ENCODE measurements at places on chromosomes 11 and 22.

- no peak for DNase-seq
Observed at GRCh38 chr11:78532991-78533390, 41.7 kb downstream of the NARS2 start.

DNA sequence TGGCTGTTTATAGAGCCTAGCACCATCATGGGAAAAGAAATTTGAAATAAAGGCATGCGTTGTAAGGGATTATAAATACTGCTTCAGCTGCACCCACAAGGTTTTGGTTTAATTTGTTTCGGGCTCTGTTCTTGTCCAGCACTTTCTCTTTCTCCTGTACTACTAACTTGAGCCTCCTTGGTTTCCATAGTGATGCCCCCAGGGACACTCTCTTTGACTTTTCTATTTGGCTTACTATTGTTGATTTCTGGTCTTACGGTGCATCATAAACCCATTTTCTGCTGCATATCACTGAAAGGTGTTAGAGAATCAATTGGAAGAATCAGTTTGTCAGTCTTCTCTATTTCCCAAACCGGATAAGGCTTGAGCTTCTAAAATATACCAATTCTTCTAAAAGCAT, 1674.3 kb upstream of the RAG2 start:
- no peak for DNase-seq

DNA sequence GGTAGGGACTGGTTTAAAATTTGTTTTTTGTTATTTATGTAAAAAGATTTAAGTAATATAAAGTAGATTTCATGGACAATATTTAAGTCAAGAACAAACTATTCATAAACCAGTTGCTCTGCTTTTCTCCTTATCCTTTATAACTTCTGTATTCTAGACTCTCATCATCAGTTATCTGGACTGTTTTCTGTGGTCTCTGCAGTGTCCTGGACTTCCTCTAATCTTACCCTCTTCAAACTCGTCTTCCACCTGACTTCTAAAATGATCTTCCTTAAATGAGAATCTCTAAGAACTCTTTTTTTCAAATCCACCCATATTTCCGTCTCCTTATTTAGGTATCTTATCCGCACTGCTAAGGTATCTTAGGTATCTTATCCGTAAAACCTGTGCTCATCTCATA, 8.1 kb downstream of the RRM1 start:
- DNase-seq, result no peak

DNA sequence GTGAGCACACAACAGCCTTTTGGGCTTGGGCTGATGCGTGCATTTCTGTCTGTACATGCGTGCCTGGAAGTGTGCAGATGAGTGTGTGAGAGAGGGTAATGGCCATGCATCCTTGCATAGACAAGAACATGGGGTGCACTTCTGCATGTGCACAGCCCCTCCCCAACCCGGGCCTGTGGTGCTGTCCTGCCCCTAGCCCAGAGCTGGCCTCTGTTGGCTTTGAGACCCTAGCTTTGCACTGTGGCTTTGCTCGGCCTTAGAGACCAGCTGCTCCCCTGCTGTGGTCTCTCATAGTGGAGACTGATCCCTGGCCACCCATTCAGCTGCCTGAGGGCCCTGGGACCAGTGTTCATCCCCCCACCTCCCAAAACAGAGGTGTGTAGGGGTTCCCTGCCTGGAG, 25.4 kb downstream of the ST3GAL4 start:
- no peak for DNase-seq

DNA sequence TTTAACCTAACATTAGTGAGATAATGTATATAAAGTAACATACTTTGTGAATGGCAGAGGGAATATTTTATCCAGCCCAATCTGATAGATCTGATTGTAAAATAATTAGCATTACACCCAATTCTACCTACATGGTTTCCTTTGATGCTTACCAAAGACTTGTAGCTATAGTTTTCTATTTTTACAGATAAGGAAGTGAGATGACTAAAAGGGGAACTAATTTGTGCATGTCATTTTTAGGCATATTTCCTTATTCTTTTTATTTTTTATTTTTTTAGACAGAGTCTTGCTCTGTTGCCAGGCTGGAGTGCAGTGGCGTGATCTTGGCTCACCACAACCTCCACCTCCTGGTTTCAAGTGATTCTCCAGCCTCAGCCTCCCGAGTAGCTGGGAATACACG, 793.7 kb upstream of the LRRC4C start:
- DNase-seq, result no peak

- no peak for DNase-seq
Observed at GRCh38 chr11:66547662-66548009, 933 bp downstream of the ACTN3 start.

GRCh38 chr11:120024046-120024445, 113.9 kb downstream of the TRIM29 start:
- DNase-seq, result no peak

DNA sequence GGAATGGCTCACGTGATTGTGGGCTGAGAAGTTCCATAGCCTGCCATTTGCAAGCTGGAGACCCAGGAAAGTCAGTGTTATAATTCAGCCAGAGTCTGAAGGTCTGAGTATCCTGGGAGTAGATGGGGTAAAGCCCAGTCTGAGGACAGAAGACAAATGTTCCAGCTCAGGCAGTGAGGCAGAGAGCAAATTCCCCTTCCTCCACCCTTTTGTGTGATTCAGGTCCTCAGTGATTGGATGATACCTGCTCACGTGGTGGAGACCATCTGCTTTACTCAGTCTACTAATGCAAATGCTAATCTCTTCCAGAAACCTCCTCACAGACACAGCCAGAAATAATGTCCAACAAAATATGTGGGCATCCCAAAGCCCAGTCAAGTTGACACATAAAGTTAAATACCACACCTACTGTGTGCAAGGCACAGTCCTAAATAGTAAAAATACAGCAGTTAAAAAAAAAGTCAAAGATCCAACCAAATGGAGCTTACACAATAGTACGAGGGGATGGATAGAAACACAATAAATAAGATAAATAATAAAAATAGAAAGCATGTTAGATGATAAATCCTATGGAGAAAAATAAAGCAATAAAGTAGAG, 13.2 kb upstream of the APOL6 start:
- no peak for DNase-seq

DNA sequence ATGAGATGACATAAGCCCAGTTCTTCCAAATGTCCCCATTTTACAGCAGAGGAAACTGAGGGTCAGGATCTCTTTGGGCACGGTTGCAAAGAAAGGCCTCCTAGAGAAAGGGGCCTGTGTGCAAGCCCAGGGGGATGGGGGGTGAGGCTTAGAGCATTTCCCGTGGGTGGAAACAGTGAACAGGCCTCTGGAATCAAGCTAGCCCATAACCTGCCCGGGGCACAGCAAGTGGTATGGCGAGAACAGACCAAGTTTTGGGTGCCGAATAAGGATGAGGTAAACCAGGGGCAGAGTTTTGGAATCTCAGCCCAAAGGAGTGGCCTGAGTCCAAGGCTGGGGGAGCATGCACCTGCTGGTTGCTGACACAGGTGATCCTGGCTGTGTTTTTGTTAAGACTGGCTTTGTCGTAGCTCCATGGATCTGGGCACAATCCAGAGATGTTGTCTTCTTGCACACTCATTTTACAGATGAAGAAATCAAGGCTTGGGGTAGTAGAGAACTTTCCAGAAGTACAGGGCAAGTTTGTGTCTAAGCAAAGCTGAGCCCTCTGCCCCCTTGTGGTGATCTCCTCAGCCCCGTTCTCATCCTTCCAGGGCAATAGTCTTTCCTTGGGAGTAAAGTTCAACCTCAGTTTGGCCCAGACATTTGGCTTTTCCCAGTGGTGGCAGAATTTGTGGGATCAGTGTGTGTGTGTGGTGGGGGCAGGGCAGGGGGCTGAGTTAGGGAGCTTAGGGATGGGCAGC, 53.5 kb upstream of the MYEOV start:
- DNase-seq, result peak; percentile 12

DNA sequence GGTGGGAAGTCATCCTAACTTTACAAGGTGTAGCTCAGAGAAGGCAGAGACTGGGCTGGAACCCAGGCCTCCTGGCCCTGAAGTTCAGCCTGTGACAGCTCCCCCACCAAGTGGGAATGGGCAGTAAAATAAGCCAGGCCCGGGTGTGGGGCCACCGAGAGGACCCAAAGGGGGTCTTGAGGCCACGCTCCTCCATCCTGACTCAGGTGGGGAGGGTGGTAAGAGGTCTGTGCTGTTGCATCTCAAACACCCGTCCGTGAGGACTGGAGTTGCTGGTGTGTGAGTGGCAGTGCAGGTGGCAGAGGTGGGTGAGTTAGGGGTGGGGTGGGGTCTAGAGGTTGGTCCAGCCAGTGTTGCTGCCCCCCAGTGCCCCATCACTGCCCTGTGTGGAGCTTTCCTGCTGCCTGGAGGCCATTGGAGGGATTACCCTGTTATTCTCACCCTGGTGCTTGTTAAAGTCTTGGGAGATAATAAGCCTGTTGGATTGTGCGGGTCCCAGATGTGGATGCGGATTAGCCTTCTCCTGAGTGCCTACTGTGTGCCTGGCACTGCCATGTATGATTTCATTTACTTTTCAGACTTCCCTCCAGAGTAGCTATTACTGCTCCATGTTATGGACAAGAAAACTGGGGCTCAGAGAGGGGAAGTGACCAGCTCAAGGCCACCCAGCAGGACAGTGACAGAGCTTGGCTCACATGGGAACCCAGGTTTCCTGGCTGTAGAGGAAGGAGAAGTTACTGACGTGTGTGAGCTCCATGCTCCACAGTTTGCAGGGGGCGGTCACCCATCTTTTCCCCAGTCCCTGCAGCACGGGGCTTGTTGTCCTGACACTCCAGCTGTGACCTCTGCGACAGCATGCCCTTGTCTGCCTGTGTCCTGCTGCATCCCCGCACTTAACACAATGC, 12.9 kb downstream of the SERPINH1 start:
- no peak for DNase-seq

- DNase-seq, result no peak
Observed at GRCh38 chr11:131693756-131694155, 323.3 kb downstream of the NTM start.

GRCh38 chr22:48652796-48653195, 1174.9 kb downstream of the BRD1 start:
- DNase-seq, result no peak

- DNase-seq, result no peak
Observed at GRCh38 chr11:131790586-131790985, 420.2 kb downstream of the NTM start.

GRCh38 chr22:44180706-44181032, at the start of gene PARVG:
TSS of gene PARVG (plus strand) at chr22:44180925. CDS start at chr22:44183330, 2,405 bp downstream.
- no peak for DNase-seq

- DNase-seq, result no peak
Observed at GRCh38 chr22:18110954-18111758, 547 bp downstream of the TUBA8 start.

DNA sequence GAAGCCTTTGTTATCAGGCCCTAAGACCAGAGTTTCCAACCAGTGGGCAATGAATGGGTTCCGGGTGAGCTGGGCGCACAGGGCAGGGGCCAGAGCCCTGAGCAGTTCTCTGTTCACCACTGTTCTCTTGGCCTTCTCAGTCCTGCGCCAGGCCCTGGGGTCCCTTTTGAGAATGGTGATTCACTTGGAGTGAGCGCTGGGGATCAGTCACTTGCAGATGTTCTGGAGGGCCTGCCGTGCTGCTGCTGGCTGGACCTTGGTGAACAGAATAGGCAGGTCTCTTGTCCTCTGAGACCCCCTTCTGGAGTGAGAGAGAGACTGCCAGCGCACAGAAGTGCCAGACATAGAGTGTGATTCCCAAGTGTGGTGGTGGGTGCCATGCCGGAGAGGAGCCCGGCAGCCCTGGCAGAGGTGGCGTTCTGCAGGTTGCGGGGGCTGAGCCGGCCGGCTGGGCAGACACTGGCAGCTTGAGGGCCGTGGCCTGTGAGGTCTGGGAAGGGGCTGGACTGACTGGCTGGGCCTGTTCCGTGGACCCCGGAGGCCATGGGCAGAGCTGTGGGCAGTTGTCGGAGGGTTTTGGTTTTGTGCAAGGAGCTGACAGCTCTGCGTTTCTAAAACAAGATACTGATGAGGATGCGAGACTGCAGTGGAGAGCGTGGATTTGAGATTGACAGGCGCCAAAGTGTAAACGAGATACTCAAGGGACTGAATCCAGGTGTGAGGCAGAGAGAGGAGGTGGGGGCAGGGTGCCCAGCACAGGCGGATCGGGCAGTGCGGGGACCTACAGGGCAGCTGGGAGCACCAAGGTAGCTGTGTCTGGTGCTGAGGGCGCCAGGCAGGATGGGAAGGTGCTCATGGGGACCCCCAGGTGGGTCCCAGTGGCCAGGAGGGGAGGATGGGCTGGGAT, 12.3 kb downstream of the TPCN2 start:
- DNase-seq, result no peak

GRCh38 chr11:124115782-124116616, 749 bp downstream of the VWA5A start:
- no peak for DNase-seq

GRCh38 chr11:3674189-3674588, 3.0 kb upstream of the CHRNA10 start:
- DNase-seq, result no peak

- DNase-seq, result no peak
Observed at GRCh38 chr11:67420147-67420645, 4.7 kb downstream of the CARNS1 start.

- no peak for DNase-seq
Observed at GRCh38 chr11:119750056-119750455, 21.1 kb upstream of the NECTIN1 start.

GRCh38 chr11:31030138-31030792, 339.3 kb downstream of the DCDC1 start:
- DNase-seq, result no peak

GRCh38 chr11:93648158-93648557, 13.3 kb upstream of the CEP295 start:
- DNase-seq, result no peak

DNA sequence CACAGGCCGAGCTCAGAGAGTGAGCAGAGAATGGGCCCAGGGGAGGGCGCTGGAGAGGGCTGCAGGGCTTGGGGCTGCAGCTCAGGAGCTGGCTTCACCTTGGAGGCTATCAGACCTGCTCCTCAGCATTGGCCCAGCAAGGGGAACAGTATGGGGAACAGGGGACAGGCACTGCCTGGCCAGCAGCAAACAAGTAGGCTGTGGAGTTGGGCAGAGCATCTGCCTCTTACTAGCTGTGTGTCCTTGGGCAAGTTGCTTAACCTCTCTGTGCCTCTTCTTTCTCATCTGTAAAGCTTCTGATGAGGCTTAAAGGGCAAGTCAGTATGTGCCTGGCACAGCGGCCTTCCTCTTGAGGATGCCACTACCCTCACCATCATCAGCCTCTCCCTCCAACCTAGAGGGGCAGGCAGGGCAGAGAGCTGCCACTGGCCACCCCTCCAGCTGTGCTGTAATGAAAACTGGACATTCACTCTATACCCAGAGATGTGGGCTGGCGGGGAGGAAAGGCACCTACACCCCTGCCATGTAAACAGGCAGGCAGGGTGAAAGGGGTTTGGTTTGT, 7.5 kb upstream of the CDKN1C start:
- peak; percentile 14 for DNase-seq

Measured in hematopoietic multipotent progenitor cell treated with erythropoietin and hydrocortisone succinate and interleukin-3 and kit ligand, for 8 days (in vitro differentiated cells).